ENCODE measurements at places on chromosomes 13 and 19.

DNA sequence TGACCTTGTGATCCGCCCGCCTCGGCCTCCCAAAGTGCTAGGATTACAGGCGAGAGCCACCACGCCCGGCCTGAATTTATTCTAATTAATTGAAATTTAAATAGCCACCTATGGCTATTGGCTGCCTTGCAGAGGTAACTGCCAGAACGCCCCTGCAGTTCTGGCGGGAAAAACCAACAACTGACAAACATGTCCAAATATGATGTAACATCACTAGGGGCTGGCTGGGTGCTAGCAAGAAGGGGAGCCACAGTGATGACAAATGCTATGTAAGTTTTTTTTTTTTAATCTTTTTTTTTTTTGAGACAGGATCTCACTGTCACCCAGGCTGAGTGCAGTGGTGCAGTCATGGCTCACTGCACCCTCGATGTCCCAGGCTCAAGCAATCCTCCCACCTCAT, 12.9 kb downstream of the ZSWIM9 start:
- no peak for DNase-seq

DNA sequence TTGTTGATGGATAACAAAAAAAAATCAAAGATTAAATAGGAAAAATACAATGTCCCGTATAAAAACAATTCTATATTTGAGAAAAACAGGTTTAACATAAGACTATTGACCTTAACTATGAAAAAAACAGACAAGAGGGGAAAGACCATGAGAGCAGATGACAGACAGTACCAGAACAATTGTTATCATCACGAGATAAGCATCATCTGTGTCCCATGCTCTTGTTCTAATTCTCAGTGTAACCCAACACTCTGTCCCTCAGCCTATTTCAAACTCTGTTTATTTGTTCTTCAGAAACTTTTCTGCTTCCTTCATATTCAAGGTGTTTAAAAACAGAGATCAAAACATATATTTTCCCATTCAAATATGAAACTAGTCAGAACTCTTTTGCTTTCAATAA, 216.4 kb downstream of the PCDH9 start:
- no peak for DNase-seq

GRCh38 chr13:37187105-37187504, 81.6 kb upstream of the CSNK1A1L start:
- DNase-seq: no peak

- DNase-seq: no peak
These were observed 102.8 kb downstream of the EFNB2 start for GRCh38 chr13:106432636-106433035.

DNA sequence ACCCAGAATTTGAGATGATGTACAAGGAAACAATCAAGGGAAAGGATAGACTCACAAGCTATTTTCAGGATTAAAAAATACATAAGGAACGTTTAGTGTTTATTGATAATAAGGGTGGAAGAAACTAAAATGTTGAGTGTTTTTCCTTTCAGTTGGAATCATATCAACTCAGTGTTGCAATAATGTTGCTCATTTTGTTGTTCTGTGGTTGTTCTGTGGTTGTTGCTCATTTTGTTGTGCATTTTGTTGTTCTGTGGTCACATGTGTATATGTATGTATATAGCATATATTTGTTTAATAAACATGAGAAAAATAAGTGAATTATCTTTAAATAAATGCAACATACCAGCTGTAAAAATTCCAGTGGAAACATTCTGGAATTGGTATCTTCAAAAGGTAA, 262.4 kb upstream of the SPRY2 start:
- no peak for DNase-seq

DNA sequence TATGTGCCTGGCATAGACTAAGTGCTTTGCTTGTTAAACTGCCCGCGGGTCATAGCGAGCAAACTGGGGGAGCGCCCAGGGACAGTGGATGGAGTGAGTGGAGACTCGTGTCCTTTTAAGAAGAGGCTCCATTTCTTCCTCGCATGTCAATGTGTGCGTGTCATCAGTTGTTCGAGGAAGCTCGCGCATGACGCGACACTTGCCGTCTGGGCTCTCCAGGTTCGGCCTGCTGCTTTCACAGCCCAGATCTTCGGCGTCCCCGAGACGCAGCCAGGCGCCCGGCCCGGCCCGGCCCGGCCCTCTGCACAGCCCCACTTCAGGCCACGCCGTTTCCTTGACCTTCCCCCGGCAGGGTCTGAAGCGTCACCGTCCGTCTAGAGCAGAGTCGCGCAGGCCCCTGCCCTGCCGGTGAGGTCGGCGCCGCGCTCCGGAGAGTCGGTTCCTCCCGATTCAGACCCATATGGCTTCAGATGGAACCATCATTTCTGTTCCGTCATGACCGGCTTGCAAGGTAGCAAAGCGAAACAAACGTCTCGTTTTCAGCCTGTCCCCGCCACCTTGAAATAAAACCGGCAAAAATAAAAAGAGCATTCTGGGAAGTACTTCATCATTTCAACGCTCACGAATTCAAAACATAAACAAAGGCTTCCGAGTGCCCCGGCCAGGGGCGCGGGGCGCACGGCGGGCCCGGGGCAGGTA, 599 bp upstream of the ARHGEF7 start:
- DNase-seq: no peak

- DNase-seq: no peak
These were observed 30.4 kb upstream of the TMEM255B start for GRCh38 chr13:113728571-113729054.

- DNase-seq: no peak
These were observed 133.5 kb upstream of the IRS2 start for GRCh38 chr13:109919715-109920375.

GRCh38 chr13:97621631-97622030, 187.7 kb downstream of the RAP2A start:
- no peak for DNase-seq

DNA sequence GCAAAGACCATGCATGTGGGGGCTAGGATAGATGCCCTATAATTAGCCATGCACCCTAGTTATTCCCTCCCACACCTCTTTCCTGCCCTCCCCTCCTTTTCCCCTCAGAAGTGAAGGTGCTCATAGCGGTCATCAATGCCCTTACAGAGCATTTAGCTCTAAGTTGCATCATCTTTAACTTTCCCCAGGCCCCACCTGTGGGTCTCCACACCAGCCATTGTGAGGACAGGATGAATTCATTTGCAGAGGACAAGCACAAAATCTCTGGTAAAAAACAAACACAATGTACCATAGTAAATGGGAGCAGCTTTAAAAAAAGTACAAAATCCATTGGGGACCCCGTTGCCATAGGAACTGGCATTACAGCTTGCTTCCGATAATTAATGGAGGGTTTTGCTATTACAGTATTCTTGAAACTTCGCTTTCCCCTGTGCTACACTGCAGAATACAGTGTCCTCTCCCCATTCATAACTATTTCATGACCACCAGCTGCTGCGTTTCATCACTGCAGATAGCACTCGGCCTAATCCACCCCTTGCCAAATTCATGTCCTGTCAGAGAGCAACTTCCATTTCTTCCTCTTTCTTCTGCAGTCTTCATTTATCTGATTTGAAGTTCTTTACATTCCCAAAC, 110.5 kb downstream of the ZDHHC20 start:
- no peak for DNase-seq

- no peak for DNase-seq
These were observed 78.2 kb downstream of the C13orf42 start for GRCh38 chr13:51032831-51033230.

Data from Caki2 (cell line).